Renal cortex interstitium (tissue), 15 donors: ENCODE measurements at places on chromosomes 1 and 21. TPM values are rescaled to one million over a fixed set of nuclear protein-coding genes. Genes with fewer than 3 reads are reported as not detected.

DNA sequence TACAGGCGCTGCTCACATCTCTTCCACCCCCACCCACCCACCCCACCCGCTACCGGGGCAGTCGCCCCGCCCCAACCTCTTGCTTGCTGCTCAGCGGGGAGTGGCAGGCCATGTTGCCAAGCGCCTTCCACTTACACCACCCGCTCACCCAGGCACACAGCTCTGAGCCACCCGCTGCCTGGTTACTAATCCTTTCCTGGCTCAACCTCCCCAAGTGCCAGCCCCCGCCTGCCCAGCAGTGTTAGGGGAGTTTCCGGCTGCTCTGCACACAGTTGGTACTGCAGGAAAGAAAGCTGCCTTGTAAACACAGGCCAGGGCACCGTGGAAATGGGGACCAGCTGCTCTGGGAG, 56.2 kb downstream of the LACTBL1 start:
- no peak for DNase-seq

DNA sequence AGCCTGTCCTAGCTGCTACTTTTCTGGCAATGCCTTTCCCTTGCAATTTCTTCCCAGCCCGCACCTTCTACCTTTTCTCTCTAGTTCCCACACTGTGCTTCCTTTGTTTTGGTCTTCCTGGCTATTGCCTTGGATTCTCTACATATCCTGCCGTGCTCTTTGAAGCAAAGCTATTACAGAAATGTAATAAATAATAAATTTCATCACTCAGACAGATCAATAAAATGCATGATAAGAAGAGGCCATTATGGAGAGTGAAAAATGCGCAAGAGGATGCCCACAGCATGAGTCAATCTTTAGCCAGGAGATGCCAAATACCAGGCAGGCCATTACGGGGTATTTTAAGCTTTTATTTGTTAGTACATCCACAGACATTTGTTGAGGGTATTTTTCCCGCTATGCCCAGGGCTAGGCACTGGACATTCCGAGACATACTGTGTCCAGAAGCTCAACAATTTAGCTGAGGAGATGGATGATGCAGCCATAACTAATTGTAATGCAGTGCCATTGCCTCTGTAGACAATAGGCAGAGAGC, 163.6 kb downstream of the ST6GALNAC3 start:
- DNase-seq = no peak

Gene WNT9A
- 1.2 TPM for polyA plus RNA-seq

DNA sequence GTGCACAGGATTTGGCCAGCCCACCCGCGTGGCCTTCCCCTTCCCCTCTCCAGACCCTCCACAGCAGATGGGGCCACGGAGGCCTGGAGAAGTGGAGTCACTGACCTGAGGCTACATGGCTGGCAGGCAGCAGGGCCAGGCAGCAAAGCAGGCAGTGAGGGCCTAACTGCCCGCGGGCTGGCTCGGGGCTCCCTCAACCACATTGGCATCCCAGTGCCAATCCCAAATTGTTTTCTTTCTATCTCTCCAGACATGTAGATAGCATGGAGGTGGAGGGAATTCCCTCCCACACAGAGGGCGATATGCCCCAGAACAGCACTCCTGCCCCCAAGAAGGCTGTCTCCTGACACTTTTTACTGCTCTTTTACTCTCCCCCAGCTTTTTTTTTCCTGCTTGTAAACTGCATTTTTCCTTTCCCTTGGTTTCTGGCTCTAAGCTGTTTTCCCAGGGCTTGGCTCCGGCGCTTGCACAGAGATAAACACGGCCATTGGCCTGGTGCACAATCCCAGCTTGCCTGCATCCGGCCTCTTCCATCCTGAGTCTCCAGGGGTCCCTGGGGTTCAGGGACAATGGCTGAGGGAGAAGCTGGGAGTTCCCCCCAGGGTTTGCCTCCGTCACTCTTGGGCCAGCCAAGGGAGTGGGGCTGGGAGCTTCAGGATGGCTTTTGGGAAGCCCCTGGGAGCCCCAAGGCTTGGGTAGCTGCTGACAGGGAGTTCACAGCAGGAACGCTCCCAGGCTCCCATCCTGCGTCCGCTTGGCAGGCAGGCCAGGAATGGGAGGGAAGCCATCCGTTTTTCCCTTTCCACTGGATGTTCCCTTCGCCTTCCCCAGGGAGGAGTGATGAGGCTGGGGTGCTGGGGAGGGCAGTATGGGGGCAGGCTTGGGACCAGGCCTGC, 7.0 kb downstream of the EPHX1 start:
- DNase-seq = no peak

DNA sequence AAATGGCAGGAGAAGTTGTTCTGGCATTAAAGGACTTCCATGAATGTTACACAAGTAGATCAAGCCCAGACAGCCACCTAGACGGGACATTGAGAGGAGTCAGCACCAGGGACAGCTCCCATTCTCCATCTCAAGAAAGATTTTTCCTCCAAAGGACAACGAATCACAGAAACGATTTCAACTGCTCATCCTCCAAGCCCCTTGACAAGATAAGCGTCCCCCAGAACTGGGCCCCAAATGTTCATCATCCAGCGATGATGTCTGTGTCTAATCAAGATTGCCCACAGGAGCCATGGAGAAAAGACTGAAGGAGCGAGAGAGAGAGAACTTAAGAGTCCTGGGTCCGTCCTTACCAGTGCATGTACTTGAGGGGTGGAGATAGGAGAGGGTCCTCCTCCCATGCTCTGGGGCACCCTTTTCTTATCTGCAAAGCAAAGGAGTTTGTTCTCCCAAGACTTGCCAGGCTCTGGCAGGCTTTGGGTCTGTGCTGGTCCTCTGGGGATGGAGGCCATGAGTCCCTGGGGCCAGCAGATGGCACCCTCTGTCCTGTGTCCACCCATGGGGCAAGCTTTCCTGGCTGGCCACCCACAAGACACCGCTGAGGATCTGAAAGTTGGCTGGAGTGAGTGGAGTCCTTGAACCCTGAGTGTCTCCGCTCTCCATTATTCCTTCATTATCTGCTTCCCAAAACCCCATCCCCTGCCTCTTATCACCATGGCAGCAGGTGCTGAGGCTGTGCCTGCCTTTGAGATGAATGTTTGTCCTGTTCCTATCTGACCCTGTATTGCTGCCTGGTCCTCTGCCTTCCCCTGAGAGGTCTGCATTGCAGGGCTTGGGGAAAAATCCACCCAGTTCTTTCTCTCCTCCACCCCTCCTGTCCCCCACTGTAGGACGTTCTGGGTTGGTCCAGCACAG, 164.6 kb downstream of the ACTL8 start:
- DNase-seq = peak; percentile 37

- no peak for DNase-seq
These were observed 68.0 kb downstream of the PDE9A start for GRCh38 chr21:42721341-42721824.

Gene HSD17B7
- 13.2 TPM for polyA plus RNA-seq

GRCh38 chr1:150444232-150444631, 43.0 kb upstream of the TARS2 start:
- DNase-seq = no peak

GRCh38 chr1:150076066-150076465, 8.5 kb downstream of the VPS45 start:
- DNase-seq = no peak

Gene SPATA6
- polyA plus RNA-seq = 19.5 TPM

GRCh38 chr1:67020304-67020703, 33.6 kb downstream of the SLC35D1 start:
- no peak for DNase-seq

Gene LIPI
- 0.68 TPM for polyA plus RNA-seq

DNA sequence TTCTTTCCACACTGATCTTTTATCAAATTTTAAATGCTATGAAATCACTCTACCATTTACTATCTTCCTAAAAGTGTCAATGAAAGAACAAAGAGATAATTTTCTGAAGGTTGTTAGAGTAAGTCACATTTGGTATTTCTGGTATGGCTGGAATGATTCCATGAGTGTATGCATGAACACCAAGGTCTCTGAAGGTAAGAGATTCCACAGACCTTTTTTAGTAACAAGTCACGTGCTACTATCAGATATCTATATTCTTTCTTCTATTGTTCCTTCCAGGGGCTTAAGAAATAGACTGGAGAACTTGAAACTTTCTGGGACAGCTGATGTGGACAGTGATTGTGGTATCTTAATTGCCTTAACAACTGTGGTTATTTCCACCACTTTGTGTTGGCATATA, 265.0 kb downstream of the SDCCAG8 start:
- no peak for DNase-seq

GRCh38 chr1:204834752-204835151, 35.9 kb upstream of the NFASC start:
- no peak for DNase-seq

GRCh38 chr1:176789571-176790090, 326.7 kb downstream of the PAPPA2 start:
- no peak for DNase-seq

Gene FMO5
- 6.5 TPM for polyA plus RNA-seq

Gene F5
- polyA plus RNA-seq = 4.2 TPM

- no peak for DNase-seq
These were observed 168.9 kb downstream of the TPR start for GRCh38 chr1:186206048-186206570.

Gene TAS1R1
- polyA plus RNA-seq = 0.06 TPM

- DNase-seq = no peak
These were observed 2.8 kb upstream of the INPP5B start for GRCh38 chr1:37949524-37950152.

GRCh38 chr1:26469558-26469957, 2.7 kb upstream of the HMGN2 start:
- DNase-seq = no peak

Gene IGSF3
- polyA plus RNA-seq = 30.2 TPM

DNA sequence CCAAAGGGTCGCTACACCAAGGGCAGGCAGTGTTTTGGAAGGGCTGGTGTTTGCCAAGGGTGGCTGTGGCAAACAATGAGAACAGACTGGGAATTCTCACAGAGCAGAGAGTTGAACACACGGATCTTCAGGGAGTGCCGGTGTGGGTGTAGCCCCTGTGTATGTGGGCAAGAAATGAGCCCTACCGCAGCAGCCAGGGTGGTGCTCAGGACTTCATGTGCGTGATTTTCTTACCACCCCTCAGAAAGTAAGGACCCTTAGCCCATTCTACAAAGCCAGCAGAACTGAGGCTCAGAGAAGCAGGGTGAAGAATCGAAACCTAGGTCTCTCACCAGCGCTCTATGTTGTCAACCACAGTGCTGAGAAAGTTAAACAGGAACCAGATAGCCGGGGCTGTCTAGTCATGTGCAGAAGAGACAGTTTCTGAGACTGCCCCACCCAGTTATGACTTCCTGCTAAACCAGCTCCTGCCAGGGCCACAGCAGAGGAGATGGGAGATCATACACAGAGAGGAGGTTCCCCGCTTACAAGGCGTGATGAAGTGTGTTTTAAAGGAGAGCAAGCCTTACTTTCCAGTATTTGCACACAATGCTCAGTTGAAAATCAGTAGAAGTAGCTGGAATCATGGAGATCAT, 21.9 kb upstream of the MORC3 start:
- DNase-seq = no peak

Gene CELA2A
- not detected for polyA plus RNA-seq

DNA sequence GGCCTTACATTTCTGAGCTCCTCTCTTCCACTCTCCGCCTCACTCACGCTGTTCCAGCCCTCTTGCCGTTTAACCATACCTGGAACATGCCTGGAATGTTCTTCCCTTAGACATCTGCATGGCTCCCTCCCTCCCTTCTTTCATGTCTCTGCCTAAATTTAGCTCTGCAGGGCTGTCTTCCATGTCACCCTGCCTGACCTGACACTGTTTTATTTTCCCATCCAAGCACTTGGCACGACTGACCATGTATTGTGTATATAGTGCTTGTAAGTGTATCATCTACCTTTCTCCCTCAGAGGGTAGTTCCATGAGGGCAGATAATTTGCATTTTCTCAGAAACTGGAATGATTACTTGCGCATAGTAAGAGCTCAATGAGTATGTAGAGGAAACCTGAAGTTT, 47.3 kb downstream of the ST6GALNAC3 start:
- no peak for DNase-seq

DNA sequence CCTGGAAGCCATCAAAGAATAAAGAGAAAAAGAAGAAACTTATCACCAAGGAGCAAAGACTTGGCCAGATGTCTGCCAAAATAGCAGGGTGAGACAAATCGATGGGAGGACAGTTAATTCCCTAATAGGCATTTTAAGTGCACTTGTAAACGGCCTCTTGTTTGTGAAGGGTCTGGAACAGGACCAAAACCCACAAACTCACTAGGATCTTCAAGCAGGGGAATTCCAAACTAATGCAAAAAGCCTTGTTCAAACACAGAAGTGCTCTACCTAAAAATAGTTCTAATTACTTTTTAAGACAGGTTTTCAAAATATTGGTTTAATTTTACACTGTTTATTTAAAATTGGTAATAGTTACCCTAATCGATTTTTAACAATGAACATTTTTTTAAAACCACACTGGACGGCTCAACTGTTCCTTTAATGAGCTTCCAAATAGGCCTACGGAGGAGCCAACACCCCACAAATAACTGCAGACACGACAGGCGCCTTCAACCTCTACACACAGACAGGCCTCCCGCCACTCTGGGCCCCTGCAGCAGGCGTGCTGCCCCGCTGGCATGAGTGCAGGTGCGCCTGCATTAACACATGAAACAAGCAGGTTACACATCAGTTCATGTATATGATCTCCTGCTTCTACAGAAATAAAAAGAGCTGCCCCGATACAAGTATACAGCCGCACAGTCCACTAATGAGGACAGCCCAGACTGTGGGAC, 15.8 kb downstream of the UBE2G2 start:
- no peak for DNase-seq

DNA sequence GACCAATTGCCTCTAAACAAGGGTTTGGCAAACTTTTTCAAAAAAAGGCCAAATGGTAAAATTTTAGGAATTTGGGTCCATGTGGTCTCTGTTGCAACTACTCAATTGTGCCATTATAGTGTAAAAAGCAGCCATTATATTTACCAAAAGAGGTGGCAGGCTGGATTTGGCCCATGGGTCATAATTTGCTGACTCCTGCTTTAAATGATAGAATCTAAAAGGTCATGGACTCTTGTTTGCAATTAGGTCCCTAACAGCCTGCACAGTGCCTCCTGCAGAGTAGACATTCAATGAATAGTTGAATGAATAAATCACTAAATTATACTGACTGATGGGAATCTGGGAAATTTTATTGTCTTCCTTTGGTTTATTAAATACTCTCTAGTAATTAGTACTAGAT, 6.2 kb downstream of the BECN2 start:
- no peak for DNase-seq

GRCh38 chr21:38798481-38798882, 7.2 kb upstream of the ETS2 start:
- DNase-seq = no peak

Gene PPIE
- polyA plus RNA-seq = 70.4 TPM

GRCh38 chr21:21102896-21103295, 104.7 kb downstream of the NCAM2 start:
- no peak for DNase-seq

Gene ALPL
- 47.9 TPM for polyA plus RNA-seq

Gene TSACC
- polyA plus RNA-seq = 2.3 TPM

Gene OR14K1
- polyA plus RNA-seq = not detected
